Epithelial cell of alveolus of lung (primary cell): ENCODE measurements at places on chromosomes 12 and 14. TPM values are rescaled to one million over a fixed set of nuclear protein-coding genes. Genes with fewer than 3 reads are reported as not detected.

ADSS1 gene
- total RNA-seq = 2.6 and 24.9 TPM in 2 replicates

SOS2 gene
- 15.0 and 21.7 TPM in 2 replicates for total RNA-seq

RASSF8 gene
- 24.6 and 37.9 TPM in 2 replicates for total RNA-seq

OAS2 gene
- 2.2 TPM in 1 of 2 replicates, not detected in the other for total RNA-seq

RPGRIP1 gene
- total RNA-seq = under 0.01 TPM in 1 of 2 replicates, not detected in the other

LMO3 gene
- 2.0 TPM in 1 of 2 replicates, not detected in the other for total RNA-seq

PXMP2 gene
- total RNA-seq = 27.5 and 38.0 TPM in 2 replicates

GPRC5D gene
- total RNA-seq = not detected in 2 replicates

SLCO1B1 gene
- total RNA-seq = not detected in 2 replicates

B4GALNT3 gene
- 0.91 TPM in 1 of 2 replicates, not detected in the other for total RNA-seq

CDCA3 gene
- 12.0 and 27.4 TPM in 2 replicates for total RNA-seq

RDH16 gene
- under 0.01 and 0.56 TPM in 2 replicates for total RNA-seq

FKBP11 gene
- 40.2 and 48.4 TPM in 2 replicates for total RNA-seq

MYF5 gene
- total RNA-seq = not detected in 2 replicates

VDR gene
- total RNA-seq = 3.7 and 12.4 TPM in 2 replicates

TMEM253 gene
- total RNA-seq = not detected in 2 replicates

TMEM132C gene
- total RNA-seq = under 0.01 and 0.16 TPM in 2 replicates

SLC7A8 gene
- total RNA-seq = 0.26 and 4.6 TPM in 2 replicates

GALNT8 gene
- total RNA-seq = under 0.01 and 0.26 TPM in 2 replicates

TESPA1 gene
- not detected in 2 replicates for total RNA-seq
